ENCODE measurements at places on chromosomes 13 and 19.

DNA sequence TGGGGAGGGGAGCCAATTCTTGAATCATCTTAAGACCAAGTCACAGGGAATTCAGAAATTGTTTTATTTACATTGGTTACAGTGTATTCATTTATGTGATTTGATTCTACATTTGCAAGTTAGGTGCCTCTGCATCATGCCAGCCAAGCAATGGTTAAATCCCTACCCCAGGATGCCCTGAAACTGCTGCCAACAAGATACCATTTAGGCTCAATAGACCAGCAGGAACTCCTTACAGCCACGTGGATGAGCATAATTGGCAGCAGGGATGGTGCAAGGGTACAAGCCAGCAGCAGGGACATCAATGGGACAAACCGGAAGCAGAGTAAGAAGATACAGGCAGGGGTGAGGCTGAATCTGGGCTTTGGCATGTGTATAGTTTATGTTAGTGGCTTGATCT is 72.4 kb upstream of the NBEA start:
- no peak for DNase-seq

- no peak for DNase-seq
Measured at GRCh38 chr13:33441015-33441414, 155.5 kb upstream of the STARD13 start.

- DNase-seq = no peak
Measured at GRCh38 chr19:54882758-54883157, 8.7 kb downstream of the FCAR start.

GRCh38 chr13:23695711-23696464 is 125.7 kb downstream of the TNFRSF19 start:
- no peak for DNase-seq

DNA sequence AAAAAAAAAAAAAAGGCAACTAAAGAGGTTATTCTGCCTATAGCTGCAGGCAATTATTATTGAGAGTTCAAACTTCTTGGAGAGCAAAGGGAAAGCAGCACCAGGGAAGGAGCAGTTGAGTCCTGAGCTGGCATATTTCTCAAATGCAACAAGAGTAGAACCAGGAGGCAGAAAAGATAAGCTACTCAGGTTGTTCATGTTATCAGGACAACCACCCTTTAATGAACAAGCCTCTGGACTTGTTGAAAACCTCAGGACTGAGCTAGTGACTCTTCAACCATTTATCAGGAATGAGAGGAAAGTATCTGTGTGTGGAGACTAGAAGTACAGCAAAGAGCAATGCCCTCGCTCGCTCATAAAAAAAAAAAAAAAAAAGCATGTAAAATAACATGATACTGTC is 183.0 kb downstream of the KCTD12 start:
- no peak for DNase-seq

DNA sequence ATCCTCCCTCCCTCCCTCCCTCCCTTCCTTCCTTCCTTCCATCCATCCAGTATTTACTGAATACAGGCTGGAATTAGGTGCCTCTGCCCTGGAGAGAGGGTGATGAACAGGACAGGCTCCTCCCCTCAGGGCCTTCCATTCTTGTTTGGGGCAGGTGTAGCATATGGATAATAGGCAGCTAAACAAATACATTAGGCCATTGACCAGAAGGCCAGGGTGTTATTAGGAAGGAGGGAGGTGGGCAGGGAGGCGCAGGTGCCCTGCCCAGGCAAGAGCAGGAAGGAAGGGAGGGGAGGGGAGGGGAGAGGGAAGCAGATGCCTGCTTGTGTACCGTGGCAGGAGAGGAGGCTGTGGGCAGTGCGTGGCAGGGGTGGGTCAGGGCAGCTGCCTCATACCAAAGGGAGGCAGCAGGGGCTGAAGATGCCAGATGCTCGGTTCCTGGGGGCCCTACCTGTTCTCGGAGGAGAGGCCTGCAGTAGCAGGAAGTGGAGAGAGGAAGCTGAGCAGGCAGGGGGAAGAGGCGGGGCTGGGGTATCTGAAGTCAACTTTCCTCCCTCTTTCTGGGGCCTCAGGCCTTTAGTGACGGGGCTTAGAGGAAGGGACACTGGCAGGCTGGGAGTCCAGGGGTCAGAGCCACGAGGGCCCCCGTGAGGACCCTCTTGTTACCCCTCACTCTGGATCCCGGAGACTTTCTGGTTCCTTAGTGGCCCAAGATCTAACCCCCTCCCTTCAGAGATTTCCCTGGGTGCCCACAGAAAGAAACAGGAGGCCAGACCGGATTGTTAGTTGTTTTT is at the start of gene RINL:
Gene RINL, minus strand, starts transcription at position 495 of the 794 bp plus-strand sequence. CDS start 1,533 bp downstream, outside the sequence.
- DNase-seq = no peak

DNA sequence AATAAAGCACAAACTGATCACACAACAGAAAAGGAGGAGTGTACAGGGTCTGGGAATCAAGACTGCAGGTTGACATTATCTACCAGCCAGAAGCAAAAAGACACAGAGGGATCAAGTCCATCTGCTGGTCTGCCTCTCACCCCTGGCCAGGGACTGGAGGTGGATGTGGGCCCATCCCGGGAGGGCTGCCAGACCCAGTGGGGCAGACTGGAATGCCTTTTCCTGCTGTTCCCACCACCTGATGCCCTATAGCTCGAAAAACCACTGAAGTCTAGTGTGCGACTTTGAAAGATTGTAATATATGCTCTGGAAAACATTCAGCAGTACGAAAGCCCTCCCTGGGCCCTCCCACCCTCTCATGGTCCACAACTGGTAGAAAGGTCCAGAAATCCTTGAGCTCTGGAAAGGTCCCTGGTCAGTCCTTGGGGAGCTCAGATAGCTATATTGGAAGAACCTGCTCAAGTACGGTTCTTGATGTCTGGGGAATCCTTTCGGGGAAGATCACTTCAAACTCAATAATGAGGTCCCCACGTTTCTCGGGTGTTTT is 2.6 kb downstream of the DNAJB1 start:
- DNase-seq = no peak

DNA sequence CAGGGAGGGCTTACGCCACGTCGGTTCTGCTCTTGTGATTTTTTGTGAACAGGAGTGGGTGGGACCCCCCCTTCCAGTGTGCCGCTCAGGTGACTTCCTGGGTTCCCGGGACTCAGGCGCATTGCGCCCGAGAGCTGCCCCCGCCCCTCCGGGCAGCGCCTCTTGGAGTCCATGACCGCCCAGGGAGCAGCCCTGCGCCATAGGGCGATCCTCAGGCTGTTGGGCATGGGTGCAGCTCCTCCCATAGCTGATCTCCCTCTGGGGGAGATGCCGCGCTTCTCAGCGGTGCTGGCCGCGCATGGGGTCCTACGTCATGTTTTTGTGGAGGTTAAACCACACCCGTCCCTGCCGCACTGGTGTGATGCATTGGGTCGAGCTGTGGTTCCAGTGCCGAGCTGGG is 7.9 kb upstream of the TMPRSS9 start:
- DNase-seq = no peak

DNA sequence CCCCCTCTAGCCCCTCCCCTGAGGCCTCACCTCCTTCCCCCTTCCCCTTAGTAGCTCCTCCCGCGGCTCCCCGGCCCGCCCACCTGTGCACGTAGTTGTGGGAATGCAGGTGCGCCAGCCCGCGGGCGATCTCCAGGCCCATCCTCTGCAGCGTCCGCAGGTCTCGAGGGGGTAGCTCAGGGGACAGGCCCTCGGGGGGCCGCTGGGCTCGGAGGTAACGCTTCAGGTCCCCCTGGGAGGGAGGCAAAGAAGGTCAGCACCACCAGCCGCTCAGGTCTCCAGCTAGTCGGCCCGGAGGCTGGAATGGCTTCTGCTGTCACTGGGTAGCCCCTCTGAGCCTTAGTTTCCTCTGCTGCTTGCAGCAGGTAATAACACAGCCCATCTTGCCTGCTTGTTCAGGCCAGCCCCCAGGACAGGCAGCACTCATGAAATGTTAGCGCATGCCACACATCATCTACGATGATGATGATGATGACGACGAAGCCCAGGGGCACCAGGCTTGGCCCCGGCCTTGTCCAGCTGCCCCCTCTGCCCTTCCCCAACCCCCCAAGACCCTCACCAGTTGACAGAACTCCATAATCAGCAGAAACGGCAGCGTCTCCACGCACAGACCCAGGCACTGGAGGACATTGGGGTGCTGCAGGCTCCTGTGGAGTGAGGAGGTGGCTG is 9.2 kb downstream of the LMTK3 start:
- DNase-seq = no peak

- no peak for DNase-seq
Measured at GRCh38 chr19:48896191-48896720, 2.3 kb downstream of the TULP2 start.
